ENCODE measurements at places on chromosomes 7 and 10.

- no peak for DNase-seq
These were observed 4.7 kb upstream of the PLXDC2 start for GRCh38 chr10:19811540-19811939.

- DNase-seq: no peak
These were observed 894 bp downstream of the SLC13A4 start for GRCh38 chr7:135726911-135727673.

DNA sequence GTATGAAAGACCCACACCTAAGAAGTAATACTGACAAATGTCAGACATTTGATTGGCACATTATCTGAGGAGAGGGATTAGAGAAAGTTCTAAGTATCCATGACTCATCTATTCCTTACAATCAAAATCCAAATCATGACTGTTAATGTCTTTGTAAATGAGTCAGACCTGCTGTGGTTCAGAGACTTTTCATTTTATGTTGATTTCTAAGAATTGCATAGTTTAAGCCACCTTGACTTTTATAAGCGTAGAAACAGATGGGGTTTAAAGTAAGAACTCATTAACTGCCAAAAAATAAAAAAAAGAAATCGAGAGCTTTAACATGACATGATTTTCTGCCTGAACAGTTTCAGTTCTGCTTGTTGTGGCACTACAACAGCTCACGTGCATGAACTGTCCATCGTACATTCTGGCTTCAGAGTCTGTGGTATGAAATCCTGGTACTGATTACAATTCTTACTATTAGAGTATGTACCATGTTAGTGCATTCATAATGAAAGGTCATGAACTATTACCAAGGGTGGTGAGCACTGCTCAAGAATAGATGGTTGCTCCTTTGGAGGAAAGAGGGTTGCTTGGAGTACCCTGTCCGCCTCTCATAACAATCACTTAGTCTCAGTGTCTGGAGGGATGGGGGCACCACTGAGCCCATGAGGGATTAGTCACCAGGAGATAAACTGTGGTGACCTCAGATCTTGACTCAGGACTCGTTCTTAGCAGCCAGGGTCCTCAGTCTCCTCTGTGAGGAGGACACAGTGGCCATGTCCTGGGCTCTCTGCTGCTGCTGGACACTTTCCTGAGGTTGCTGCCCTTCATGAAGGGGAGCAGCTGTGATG lies 42.2 kb downstream of the ACSM6 start:
- DNase-seq: no peak

- no peak for DNase-seq
These were observed 192.4 kb upstream of the SH2B2 start for GRCh38 chr7:102094316-102094650.

- DNase-seq: no peak
These were observed 245.3 kb downstream of the POLR1F start for GRCh38 chr7:19463581-19463980.

GRCh38 chr7:47327346-47327697 lies 254.6 kb downstream of the TNS3 start:
- DNase-seq: no peak

- DNase-seq: no peak
These were observed 72.9 kb upstream of the LOXL4 start for GRCh38 chr10:98340940-98341310.

- DNase-seq: no peak
These were observed 244.4 kb upstream of the FZD1 start for GRCh38 chr7:91019686-91020385.

Measured in CD4-positive, alpha-beta T cell treated with Interleukin-10 for 1 hour (primary cell).